T-helper 22 cell (primary cell): ENCODE measurements at places on chromosomes 3 and 15.

DNA sequence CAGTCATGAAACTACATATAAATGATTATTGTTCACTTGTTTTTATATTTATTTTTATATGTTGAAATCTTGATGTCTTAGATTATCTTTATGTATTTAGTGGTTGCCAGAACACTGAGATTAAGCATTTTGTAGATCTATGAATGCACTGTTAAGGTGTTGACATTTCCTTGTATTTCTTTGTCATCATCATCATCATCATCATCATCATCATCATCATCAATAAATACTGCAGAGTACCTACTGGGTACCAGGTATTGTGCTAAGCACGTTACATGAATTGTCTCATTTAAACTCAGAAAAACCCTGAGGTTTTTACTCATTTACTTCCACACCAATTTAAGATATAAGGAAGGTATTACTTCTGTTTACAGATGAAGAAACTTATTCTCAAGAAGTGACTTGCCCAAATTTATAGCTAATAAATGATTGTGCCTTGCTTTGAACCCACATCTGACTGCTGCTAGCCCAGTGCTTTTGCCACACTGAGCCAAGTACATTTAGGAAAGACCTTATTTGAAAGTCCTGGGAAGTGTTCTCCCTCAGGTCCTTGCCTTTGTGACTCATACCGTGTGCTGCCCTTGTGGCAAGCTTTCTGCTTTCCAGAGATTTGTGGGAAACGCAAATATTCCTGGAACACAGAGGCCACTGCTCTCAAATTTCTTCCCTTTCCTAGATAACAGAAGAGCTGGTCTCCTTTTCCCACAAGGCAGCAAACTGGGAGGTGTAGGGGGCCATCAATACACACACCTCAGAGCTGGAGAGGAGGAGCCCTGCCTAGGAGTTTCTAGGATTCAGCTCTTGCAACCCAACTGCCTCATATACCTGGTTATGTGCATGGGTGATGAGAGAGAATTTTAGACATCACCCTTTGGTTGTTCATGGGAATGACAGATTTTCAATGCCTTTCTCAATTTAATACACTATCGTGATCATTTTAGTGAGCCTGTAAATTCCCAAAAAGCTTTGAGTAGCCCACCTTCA, 115.4 kb upstream of the C15orf61 start:
- no peak for DNase-seq

GRCh38 chr3:45088543-45089358, 57.4 kb downstream of the CDCP1 start:
- DNase-seq = no peak

- DNase-seq = no peak
Observed at GRCh38 chr15:70503798-70504298, 259.5 kb downstream of the UACA start.

DNA sequence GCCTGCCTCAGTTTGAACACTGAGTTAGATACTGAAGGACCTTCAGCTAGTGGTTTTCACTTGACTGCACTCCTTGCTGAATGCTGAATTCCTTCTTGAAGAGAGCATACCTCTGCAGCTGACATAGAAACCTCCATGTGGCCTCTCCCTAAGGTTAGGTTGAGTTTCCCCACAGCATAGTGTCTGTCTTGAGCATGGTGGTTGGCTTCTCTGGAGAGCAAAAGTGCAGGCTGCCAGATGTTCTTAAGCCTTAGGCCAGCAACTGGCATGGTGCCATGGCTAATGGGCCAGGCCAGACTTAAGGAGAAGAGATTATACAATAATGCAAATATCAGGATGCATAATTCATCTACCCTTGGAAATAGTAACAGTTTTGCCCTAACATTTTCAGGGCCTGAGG, 545.6 kb upstream of the ZNF385D start:
- no peak for DNase-seq

DNA sequence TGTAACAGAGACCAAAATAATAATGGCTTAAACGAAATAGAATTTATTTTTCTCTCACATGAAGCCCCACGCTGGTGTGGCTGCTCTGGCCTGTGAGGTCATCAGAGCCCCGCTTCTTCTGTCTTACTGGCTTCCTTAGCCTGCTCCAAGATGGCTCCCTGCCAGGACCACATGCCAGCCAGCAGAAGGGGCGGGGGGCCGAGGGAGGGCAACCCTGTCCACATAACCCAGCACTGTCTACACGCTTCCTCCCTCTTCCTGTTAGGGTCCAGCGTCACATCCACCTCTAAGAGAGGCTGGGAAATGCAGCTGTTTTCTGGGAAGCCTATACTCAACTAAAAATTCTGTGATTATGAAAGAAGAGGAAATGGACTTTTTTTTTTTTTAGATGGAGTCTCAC, 107.9 kb upstream of the DLG1 start:
- no peak for DNase-seq

GRCh38 chr3:38565339-38566214, 69.4 kb downstream of the EXOG start:
- no peak for DNase-seq

DNA sequence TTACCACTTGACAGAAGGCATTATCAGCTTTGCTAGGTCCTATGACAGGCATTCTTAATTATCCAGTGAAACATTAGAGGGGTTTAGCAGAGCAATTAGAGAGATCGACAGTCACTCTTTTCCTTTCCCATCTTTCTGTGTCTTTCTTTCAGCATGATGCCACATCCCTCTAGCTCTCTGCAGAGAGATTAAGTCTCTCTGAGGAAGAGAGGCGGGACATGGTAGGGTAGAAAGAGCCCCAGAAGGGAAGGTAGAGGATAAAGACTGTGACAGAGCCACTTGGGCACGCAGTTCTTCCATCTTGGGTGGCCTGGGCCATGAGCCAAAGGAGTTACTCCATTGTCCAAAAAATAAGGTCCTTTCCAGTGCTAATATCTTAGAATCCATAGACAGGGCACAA, 55.8 kb downstream of the HHLA2 start:
- no peak for DNase-seq

GRCh38 chr15:38564557-38565286, at the start of gene RASGRP1:
RASGRP1 (minus strand) TSS chr15:38564814; CDS start chr15:38564628, 186 bp downstream.
- peak; percentile 77 for DNase-seq

DNA sequence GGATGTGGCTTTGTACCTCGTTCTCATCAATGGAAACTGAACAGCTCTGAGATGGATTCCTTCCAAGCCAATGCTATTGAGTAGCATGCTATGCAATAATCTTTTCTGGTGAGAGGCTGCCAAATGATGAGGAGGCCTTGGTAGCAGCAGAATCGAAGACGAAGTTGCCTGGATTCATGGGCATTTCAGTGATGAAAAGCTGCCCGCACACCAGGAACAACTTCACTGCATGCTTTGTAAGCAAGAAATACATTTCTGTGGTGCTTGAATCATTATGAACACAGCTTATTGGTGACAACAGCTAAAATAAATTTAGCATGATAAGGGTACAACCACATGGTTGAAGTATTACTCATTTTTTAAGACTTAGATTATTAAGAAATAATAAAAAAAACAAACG, 246.8 kb upstream of the ROBO1 start:
- no peak for DNase-seq

- DNase-seq = no peak
Observed at GRCh38 chr15:66721501-66721937, 19.5 kb downstream of the SMAD6 start.

DNA sequence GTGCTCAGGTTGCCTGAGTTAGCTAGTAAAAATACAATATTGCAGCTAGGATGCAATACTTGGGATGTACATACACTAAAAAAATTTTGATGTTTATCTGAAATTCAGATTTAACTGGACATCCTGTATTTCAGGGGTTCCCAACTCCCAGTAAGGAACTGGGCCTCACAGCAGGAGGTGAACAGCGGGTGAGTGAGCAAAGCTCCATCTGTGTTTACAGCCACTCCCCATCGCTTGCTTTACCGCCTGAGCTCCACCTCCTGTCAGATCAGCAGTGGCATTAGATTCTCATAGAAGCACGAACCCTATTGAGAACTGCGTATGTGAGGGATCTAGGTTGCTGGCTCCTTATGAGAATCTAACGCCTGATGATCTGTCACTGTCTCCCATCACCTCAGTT, 285.1 kb upstream of the PROK2 start:
- DNase-seq = no peak

DNA sequence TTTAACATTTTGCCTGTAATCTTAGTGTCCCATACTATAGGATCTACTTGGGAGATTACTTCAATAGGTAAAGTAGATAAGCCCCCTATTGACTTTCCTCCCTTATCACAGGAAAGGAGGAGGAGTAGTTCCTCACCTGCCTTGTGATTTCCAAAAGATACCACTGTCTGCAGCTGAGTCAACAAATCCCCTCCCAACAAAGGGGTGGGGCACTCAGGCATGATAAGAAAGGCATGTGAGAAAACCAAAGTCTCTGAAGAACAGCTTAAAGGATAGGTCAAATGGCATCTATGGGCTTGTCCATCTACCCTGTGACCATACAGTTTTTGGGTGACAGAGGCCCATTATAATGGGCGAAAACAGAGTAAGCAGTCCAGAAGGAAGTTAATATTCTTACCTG, 71.3 kb upstream of the WNT7A start:
- no peak for DNase-seq

DNA sequence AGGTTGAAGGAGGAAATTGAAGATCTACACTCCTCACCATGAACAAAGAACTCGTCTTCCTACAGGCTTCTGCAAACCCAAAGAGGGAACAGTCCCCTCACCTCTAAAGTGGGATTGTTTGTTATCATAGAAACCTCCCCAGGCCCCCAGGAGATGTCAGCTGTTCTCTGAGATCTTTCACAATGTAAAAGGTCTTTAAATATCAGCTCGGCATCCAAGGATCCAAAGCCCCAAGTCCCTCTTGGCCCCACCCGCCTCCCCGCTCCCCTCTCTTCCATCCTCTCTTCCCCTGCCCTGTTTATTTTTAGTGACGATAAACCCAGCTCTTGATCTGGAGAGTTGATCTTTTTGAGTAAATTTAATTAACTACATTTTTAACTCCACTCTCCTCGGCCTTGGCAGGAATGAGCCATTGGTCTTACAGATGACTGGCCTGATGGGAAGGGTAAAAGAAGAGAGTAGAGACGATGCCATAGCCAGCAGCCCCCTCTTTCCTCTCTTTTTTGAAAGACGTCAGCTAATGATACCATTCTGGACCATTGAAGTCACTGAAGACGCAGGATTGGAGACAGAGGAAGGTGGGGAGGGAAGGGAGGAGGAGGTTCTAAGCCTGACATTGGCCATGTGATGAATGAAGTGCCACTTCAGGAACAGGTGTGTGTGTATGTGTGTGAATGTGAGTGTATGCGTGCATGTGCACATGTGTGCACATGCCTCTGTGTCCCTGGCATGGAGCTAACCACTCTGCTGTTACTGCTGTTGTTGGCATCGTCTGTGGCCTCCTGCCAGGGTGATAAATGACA, 521.8 kb downstream of the NTRK3 start:
- DNase-seq = no peak

- DNase-seq = no peak
Observed at GRCh38 chr15:70212963-70213315, 115.2 kb upstream of the TLE3 start.

GRCh38 chr15:60479361-60480110, 594 bp upstream of the ICE2 start:
- DNase-seq = no peak

DNA sequence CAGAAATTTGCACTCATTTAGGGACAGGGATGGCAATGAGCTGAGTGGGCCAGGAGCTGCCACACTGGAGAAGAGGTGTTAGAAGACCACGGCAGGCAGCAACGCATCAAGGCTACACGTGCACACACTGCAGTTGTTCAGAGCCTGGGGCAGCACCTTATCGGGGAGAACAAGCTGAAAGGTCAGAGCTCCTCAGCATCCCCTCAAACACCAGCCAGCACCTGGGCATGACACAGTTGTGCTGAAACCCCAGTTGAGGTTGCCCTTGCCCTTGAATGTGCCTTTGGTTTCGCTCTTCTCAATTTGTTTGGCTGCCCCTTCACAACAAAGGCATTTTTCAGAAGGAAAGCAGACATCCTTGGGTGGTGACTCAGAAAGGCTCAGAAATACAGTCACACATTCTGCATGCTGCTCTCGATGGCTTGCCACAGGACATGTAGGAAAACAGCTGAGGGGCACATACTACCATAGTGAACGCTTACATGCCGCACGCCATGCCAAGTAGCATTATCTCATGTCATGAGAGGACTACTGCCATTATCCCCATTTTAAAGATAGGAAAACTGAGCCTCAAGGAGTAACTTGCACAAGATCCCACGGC, 57.6 kb downstream of the ST8SIA2 start:
- DNase-seq = no peak

DNA sequence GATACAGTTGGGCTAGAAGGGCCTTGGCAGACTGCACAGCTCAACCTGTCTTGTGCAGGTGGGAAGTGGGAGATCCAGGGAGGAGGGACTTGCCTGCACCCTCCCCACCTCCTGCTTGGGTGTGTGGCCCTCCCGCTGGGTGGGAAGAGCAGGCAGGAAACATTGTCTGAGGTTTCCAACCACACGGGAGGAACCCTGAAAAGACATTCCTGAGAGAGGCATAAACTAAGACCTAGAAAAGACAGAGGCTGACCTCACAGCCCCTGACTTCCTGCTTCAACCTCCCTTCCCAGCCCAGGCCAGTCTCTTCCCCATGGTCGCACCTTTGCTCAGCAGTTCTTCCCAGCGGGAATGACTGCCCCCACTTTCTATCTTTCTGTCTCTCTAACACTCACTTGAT, 46.3 kb upstream of the INSYN1 start:
- DNase-seq = no peak

- no peak for DNase-seq
Observed at GRCh38 chr15:79943820-79944219, 27.2 kb downstream of the BCL2A1 start.

GRCh38 chr3:78139166-78139565, 1099.3 kb downstream of the ROBO2 start:
- no peak for DNase-seq

GRCh38 chr3:14177580-14178246, 688 bp downstream of the XPC start:
- DNase-seq = no peak

DNA sequence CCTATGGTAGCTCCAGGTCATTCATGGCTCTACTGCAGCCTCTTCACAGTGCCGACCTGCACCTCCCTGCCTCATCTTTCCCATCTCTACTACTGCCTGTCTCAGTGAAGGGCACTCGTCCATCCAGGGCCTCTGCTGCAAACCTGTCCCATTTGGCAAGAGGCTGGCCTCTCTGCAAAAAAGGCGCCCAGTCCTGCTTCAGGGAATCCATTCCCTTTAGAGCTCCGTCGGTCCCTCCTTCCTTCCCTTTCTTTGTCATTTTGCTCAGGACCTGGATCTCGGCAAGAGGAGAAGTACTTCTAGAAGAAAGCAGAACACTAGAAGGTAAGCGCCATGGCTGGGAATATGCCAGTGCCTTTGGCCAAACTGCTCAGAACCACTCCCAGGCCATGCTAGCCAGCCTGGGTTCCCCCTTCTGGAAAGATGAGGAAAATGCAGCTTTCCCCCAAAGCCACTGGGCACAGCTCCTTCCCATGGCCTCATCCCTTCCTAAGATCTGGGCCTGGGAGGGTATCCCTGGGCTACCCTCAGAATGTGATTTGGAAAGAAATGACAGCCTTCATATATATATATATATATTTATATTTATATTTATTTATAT, 6.4 kb upstream of the ISL2 start:
- no peak for DNase-seq

DNA sequence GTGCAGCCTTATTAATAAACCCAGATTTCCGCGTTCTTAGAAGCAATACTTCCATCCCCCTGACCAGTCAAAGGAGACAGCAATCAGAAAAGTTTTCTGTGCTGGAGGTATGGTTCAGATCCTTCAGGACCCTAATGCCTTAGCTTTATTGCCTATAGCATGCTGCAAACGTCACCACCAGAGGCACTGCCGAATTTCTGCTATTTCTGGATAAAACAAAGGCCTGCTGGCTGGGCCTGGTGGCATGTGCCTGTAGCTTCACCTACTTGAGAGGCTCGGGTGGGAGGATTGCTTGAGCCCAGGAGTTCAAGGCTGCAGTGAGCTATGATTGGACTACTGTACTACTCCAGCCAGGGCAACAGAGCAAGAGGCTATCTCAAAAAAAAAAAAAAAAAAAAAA, 407.2 kb downstream of the FOXP1 start:
- no peak for DNase-seq
